ENCODE measurements at places on chromosomes 7 and 10.

- DNase-seq = no peak
Measured at GRCh38 chr7:94901981-94902380, 5.4 kb upstream of the PPP1R9A start.

GRCh38 chr10:86410542-86411124 is 44.0 kb upstream of the GRID1 start:
- DNase-seq = no peak

DNA sequence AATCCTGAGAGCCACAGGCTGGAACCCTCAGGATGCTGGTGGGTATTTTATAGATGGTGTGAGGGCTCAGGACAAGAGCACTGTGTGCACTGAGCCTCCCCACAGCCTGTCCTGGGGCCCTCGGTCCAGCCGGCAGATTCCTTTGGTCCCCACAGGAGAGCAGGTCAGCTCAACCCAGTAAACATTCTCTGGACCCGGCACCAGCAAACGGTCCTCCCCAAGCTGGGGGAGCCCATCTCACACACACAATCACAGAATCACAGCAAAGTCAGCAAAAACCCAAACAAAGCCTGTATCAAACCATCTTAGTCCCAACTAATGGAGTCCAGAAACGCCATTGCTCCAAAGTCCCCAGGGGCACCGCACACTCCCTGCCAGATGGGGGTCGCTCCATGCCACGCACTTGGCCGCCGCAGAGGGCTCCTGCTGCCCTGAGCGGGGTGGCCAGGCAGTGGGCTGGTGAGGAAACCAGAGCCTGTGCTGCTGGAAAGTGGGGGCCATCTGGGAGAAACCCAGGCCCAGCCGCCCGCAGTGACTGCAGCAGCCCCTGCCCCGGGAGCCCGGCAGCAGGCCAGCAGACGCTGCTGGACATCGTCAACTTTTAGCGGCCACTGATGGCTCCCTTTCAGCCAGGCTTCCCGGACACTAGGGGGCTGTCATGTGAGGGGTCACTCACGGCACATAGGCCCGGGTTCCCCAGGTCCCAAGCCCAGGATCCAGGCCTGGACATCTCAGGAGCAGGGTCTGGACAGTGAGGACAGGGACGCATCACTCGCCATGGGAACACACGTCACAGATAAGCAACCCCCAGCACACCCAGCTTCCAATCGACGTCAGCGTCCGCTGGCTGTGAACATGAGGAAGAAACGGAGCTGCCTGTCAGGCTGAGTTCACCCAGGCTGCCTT is 52.6 kb downstream of the DPYSL4 start:
- DNase-seq = no peak

GRCh38 chr10:7717767-7718166 is 14.7 kb downstream of the ITIH2 start:
- no peak for DNase-seq

- DNase-seq = no peak
Measured at GRCh38 chr7:76047305-76047810, 442 bp downstream of the STYXL1 start.

GRCh38 chr10:782751-783648 is 93.5 kb upstream of the DIP2C start:
- peak; percentile 37 for DNase-seq

DNA sequence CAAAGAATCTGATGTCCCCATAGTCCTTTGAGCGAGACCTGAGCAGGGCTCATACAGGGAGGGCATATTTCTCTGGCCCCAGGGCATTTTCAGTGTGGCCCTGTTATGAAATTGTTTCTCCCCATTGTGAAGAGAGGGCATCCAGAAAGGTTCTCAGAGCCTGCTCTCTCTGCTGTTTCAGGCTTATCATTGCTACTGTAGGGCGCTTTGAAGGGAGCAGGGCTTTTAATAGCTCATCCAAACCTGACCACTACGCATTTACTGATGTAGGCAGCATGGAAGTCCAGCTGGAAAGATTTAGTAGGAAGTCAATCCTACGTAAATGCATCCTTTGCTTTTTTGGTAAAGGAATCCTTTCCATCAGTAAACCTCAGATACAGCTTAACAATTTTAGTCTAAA is 68.1 kb downstream of the PRPF18 start:
- no peak for DNase-seq

GRCh38 chr10:80344912-80345311 is 11.6 kb downstream of the DYDC1 start:
- DNase-seq = no peak

DNA sequence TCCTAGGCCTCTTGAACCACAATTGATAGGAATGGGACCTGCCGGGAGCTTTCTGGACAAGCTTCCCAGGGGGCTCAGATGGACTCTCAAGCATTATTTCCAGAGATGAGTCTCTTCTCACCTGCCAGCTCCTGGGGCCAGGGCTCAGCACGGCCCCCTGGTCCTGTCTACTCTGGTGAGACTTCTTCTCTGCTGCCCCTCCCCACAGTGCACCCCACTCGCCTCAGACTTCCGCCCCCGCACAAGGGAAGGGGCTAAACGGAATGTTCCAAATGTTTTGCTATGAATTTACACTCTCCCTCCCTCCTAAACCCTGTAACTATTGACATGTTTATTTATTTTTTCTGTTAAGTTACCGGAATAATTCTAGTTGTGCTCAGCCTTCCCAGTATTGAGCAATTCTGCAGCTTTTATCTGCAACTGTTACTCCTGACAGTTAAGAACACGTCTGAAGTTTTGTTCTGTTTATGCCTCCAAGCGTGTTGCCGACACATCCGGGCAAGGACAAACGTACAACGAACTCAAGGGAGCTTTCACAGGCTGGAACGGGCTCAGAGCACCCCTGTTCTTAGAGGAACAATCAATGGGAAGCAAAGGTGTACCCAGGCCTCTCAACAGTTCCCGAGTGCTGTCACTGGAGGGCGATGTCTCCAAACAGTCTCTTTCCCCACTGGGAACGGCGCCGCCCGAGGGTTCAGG is 55.2 kb downstream of the FHIP2A start:
- DNase-seq = peak; percentile 92

DNA sequence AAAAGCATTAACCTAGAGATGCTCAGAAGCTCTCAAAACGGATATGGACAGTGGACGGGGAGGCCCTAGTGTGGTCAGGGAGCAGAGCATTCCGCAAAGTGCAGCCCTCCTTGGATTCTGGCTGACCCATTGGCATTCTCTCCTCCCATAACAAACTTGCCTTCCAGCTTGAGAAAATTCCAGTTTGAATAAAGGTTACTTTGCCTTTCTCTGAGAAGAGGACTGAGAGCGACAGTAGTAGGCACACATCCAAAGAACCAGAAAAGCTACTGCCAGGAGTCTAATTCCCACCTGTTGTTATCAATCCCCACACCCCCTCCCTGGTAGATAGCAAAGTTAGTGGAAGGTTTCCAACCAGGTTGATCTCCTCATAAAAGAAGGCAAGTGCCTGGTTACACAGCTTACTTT is 84.7 kb upstream of the TRIL start:
- DNase-seq = no peak

DNA sequence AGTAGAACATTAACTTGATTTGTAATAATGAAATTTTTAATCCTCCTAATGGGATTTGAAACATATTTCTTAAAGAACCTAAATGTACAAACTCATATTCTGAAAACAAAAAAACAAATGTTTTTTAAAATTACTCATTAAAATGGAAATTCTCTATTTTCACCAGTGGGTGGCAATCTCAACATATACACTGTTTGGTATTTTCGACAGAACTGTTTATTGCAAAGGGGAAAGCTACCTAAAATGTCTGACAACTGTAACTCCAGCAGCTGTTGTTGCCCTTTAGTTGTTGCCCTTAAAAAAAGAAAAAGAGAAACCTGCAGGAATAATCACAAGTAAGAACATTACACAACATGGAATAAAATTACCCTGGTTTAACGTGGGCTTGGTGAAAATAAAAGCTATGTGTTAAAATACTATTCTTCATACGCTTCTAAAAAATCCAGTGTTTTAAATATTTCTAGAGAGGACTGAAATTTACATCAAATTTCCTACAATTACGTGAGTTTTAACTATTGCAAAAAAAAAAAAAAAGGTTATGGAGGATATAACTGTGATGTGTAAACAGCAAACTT is 54.5 kb downstream of the COL1A2 start:
- no peak for DNase-seq

GRCh38 chr7:18356191-18356645 is 139.3 kb upstream of the HDAC9 start:
- DNase-seq = no peak

- DNase-seq = no peak
Measured at GRCh38 chr7:23532490-23533237, 883 bp upstream of the TRA2A start.

All from head of caudate nucleus (tissue), 42 donors.